Glutamatergic neuron (in vitro differentiated cells): ENCODE measurements at places on chromosomes 6 and 20. TPM values are rescaled to one million over a fixed set of nuclear protein-coding genes. Genes with fewer than 3 reads are reported as not detected.

DNA sequence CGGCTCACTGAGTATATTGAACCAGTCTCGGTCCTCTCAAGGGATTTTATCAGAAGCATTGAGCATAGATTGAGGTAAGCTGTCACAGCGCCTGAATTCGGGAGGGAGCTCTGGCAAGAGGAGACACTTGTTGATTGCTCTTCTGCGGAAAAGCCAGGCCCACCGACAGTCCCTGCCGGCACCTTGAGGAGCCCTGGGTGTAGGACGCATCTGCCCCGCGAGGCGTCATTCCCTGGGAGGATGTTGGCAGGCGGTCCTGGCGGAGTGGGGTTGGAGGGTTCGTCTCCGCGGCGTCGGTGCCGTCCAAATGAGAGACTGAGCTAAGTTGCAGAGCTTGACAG is 843 bp downstream of the FBXO9 start:
- no peak for DNase-seq

GRCh38 chr6:34771727-34772126 is 14.4 kb downstream of the SNRPC start:
- DNase-seq: no peak

- DNase-seq: no peak
Observed at GRCh38 chr20:1267161-1267560, 1.1 kb downstream of the SNPH start.

DNA sequence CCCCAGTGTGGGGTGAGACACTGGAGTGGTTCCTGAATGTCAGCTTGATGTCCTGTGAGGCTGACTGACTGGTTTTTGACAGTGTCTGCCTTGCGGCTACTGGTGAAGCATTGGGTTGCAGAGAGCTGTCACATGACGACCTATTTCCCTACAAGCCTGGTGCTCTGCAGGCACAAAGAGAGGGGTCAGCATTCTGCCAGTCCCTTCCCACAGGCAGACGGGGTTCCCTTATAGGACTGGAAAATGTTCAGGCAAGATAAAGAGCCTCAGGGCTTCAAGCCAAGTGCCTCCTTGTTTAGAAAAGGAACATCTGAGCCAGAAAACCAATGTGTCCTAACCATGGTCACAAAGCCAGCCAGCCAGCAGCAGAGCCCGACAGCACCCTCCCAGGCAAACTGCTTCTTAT is 11.0 kb downstream of the LY86 start:
- no peak for DNase-seq

GRCh38 chr20:23436681-23437080 is 2.8 kb upstream of the CSTL1 start:
- no peak for DNase-seq

DNA sequence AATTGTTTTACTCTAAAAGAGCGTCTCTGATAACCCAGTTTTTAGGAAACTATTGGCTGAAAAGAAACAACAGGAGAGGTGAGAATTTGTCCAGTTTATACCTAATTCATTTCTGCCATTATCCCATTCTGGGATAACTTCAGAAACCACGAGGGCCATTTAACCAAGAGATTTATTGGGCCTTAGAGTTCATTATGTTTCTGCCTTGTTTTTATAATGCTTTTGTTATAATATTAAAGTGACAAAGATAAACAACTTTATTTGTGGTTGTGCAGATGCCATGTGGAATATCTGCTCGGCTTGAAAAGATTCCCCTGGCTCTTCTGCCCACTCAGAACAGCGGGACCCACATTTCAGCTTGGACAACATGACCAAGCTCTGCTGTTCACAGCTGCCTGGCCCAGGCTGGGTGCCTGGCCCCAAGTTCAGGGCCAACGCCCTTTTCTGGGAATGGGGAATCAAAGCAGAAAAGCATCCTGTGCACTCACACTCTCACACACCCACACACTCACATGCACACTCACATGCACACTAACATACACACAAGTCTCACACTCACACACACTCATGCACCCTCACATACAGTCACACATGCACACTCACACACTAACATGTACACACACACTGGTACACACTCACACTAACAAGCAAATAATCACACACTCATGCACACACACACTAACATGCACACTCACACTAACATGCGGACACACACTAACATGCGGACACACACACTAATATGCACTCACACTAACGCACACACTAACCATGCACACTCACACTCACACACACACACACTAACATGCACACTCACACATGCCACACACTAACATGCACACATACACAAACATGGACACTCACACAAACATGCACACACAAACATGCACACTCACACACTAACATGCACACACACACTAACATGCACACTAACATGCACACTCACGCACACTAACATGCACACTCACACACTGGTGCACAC is 86.7 kb upstream of the NEDD9 start:
- DNase-seq: no peak

DNA sequence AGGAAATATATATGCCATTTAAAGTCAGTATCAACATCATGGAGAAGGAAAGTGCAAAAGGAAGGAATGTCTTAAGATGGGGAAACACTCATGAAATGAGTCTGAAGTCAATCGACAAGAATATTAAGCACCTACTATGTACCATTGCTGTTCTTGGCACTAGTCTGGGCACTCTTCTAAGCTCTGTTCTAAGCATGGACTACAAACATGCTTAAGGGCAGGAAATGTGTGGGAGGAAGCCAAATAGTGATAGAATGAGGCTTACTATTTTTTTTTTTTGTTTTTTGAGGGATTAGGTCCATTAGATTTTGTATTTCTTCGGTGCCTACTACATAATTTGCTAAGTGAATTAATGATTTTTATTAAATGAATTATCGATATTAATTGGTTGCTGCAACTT is 83.8 kb upstream of the SUPT3H start:
- no peak for DNase-seq

DNA sequence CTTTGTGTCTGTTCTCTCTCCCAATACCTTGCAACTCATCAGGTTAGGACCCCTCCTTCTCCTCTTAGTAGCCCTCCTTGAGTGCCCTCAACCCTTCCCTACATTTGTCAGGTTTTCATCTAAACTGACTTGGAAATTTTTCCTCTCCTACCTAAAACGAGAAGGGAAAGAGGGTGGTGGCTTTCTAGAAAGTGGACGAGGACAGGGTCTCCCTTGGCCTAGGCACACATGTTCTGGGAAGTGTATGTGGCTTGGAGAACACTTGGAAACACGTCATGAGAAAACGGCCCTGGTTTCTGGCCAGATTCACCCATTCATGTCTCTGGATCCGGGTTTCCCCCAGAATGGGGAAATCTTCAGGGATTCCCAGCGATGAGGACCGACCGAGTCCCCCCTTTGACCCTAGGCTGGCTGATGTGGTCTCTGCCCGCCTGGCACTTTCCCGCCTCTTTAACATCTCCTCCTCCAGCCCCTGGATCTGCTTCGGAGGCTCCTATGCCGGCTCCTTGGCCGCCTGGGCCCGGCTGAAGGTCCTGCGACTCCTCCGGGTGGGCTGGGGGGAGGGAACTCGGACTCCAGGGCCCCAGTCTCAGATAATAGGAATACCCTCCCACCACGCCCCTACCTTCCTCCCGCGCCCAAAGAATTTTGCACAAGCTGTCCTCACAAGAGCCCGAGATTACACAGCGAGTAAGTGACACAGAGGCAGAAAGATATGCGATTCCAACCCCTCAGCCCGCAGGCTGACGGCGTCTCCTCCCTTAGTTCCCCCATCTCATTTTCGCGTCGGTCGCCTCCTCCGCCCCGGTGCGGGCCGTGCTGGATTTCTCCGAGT is 3.0 kb downstream of the PRSS16 start:
- no peak for DNase-seq

- DNase-seq: no peak
Observed at GRCh38 chr20:24339210-24339641, 130.2 kb upstream of the SYNDIG1 start.

- no peak for DNase-seq
Observed at GRCh38 chr6:137919837-137920730, 53.0 kb downstream of the TNFAIP3 start.

DNA sequence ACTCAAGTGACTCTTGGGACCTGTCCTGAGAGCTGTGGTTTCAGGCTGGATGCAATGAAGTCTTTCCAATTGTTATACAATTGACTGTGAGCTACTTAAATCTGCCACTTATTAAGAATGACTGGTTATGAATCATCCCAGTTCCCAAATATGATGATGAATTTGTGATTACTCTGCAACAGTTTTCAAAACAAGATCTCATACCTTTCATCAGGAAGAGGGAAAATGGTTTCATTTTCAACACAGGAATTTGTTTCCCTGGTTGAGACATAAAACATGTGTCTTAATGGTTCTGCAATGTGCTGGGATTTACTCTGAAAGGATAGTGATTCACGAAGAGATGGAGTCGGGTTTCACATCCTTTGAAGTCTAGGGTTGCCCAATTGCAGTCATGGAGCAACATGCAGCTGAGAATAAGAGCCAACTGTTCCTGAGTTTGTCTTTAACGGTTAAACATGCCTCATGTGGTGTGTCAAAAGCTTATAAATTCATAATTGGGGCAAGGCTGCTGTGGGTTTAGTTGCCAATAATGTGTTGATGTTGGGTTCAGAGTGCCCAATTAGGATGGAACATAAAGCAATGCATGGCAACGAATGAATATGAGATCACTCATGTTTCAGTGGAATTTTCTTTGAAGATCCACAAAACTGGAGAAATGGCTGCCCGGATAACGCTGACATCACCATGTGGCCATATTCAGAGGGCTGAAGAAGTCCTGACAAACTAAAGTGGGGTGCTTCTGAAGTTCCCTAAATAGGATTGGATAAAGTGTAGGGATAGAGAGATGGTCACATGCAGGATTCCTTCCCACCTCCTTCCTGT is 41.0 kb downstream of the CYP24A1 start:
- no peak for DNase-seq

DNA sequence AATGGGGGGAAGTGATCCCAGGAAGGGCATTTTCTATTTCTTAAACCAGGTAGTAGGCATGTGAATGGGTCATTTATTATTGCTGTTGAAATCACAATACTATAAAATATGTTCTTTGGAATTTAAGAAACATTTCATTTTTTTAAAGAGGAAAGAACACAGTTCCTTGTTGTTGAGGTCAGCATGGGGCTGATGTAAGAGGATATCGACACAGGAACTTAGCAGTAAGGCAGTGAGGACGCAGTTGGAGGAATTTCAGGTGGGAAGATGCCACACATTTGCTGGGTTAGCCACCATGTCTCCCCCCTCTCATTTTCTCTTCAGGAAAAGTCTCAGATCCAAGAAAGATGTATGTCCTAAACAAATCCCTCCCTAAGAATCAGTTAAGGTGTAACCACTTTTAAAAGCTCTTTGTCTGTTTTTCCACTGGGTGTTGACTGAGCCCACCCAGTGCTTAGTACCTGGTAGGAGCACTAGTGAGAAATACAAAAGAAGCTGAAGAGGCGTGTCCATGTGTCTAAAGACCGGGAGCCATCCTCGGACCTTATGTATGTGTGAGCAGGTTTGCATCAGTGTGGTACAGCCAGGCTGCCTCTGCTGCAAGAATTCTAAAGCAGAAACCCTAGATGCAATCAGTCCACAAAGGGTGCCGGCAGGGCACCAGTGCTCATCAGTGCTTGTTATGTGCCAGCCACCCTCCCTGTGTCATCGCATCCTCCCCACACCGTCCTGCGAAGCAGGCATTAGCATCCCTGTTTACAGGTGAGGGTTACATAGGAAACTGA is 98.9 kb downstream of the TCP11 start:
- DNase-seq: no peak

- DNase-seq: no peak
Observed at GRCh38 chr6:133674661-133675060, 214.3 kb upstream of the TCF21 start.

- no peak for DNase-seq
Observed at GRCh38 chr6:54243699-54244098, 64.5 kb upstream of the TINAG start.

The CRISP3 gene
- not detected for total RNA-seq

The CYP21A2 gene
- total RNA-seq: 0.64 TPM

The TMEM244 gene
- total RNA-seq: not detected
